Suprapubic skin (tissue), 4 donors: ENCODE measurements at places on chromosomes 2 and 18.

GRCh38 chr2:178237488-178238153 is 43.3 kb downstream of the OSBPL6 start:
- DNase-seq: no peak

GRCh38 chr18:48238636-48239035 is 170.5 kb downstream of the ZBTB7C start:
- DNase-seq: no peak

DNA sequence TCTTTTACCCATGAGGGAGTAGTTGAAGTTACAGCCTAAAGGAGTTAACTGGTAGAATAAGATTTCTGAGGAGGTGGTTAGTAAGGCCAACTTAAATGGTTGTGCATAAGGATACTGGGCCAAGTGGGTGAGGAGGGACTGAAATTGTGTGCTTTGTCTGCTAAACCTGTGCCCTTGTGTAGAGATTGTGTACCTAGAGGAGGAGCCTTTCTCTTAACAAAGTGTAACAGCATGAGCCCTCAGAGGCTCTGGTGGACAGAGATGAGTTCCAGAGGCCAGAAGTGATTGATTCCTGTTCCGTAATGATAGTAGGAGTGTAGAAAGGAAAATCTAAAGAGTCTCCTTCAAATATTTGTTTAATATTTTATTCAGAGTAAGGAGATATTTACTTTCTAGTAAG is 42.9 kb downstream of the OTX1 start:
- DNase-seq: no peak

DNA sequence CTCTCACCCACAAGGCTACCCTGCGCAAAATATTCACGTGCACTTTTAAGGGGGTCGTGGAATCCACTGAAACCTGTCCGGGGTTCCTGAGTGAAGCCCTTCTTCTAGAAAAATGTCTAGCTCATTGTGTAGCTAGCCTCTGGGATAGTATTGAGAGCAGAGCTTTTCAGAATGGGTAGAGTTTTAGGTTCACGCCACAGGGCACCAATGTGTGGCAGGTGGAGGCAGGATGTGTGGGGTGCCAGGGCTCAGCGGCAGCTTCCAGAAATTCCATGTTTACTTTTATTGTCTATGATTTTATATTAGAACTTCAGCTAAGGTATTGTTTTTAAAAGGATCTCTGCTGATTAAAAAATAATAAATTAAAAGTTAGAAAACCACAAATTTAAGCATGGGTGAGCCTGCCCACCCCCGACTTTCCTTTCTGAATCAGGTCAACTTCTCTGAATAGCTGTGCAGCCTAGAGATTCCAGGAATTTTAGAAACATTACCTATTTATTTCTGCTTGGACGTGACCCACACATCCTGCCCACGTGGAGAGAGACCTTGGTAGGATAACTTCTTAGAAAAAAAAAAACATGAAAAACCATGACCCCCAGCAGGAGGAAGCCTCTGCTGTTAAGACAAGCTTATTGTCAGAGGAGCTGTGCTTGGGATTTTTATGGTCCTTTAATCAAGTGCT is 163.7 kb downstream of the CTIF start:
- DNase-seq: no peak

DNA sequence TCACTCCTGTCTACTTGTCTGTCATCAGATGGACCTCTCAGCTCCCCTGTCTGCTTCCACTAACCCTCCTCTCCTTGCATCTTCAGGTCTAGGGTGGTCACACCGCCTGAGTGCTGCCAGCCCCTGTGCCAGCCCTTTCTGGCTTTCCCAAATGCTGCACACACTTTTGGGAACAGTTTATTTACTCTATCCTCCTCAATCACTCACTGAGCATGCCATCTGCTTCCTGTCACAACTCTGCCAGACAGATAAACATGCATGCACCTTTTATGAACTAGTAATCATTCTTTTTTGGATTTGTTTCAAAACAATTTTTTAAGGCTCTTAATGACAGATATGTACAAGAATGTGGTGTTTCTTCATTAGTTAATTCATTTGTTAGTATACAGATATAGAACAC is 56.3 kb upstream of the CCDC195 start:
- DNase-seq: no peak

GRCh38 chr18:28407681-28408080 is 230.8 kb upstream of the CDH2 start:
- no peak for DNase-seq

DNA sequence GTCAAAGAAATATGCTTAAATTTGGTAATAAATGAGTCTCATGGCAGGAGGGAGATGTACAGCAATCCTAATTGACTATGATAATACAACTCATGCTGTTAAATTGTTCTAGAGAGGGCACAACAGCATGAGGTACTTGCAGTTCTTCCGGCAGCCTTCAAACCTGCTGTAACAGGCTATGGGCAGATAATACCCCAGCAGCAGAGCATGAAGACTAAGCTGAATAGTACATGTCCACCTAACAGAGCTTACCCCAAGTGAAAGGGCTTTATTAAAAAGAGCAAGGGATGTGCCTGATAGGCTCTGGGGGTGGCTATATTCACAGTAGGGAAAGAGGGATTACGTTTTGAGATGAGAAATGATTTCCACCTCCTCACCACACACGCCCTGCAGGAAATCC is 28.9 kb downstream of the MRO start:
- no peak for DNase-seq

DNA sequence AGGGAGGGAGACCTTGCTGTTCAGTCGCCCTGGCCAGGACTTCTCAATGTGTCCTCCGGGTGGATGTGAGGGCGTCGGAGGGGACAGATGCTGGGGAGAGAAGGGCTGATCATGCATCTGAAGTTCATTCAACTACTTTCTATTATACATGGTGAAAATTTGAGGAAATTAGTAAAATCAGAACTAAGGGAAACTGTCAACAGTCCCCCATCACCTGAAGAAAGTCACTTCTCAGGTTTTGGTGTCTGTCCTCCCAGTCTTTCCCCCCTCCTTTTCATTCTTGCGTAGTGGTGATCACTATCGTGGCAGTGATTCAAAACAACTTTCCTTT is 17.4 kb upstream of the ACKR3 start:
- DNase-seq: no peak

DNA sequence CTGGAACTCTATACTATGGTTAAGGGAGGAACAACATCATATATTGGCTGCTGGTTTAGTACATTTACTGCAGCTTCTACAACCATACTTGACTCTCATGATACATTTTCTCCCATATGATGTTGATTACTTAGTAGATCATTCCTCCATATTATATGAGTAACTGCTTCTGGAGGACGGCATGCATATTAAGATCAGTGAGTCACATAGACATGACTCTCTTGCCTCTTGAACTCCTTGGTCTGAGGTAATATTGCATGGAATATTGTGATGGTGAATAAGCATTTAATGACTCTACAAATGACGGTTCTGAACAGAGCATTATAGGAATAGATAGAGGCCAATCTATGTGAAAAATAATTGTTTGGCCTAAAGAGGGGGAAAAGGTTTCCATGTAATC is 418.8 kb upstream of the SPHKAP start:
- DNase-seq: no peak

DNA sequence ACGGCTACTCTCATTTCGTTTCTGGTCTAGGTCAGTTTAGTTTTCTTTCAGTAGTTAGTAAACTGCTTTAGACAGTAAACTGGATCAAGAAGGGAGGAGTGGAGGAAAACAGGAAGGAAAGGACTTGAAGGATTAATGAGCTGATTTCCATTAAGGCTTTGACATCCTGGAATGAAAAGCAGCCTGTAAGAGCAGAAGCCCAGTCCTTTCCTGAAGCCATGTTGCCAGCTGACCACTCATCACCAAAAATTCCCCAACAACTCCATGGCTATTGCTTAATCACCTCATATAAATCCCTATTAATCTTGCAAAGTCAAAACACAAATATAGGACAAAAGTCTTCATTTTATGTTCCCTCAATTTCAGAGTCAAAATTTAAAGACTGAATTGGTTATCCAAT is 113.7 kb upstream of the ZFP36L2 start:
- DNase-seq: no peak

DNA sequence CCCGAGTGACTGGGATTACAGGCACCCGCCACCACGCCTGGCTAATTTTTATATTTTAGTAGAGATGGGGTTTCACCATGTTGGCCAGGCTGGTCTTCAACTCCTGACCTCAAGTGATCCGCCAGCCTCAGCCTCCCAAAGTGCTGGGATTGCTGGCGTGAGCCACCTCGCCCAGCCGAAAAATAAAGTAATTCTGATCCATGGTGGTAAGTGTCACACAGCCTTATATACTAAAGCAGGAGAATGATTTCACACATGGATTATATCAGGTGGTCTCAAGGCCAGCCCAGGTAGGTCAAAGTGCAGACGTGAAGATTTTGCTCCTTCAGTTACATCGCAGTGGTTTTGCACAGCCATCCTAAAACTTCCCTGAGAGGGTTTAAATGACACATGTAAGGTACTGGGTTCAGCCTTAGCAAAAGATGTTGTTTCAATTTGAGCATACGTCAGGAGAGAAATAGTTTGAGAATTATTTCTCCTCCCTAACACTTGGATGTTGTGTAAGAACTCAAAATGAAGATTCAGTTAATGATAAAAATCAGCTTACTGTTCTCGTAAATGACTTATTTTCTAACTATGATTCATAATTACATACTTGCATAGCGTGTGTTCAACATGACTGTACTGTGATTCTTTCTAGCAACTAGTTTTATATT is 93.0 kb upstream of the SLC39A10 start:
- DNase-seq: no peak

GRCh38 chr2:48434101-48434500 is 95.9 kb upstream of the STON1 start:
- DNase-seq: no peak
